ENCODE measurements at places on chromosomes 5 and 9.

DNA sequence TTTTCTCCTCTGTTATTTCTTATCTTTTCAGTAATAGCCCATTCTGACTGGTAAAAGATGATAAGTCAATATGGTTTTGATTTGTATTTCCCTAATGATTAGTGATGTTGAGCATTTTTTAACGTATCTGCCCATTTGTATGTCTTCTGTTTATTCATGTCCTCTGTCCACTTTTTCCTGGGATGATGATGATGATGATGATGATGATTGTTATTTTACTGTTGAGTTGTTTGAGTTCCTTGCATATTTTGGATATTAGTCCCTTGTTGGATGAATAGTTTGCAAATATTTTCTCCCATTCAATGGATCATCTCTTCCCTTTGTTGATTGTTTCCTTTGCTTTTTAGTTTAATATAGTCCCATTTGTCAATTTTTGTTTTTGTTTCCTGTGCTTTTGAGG lies 27.0 kb downstream of the UTP15 start:
- DNase-seq, result no peak

- peak; percentile 12 for DNase-seq
These were observed 128.7 kb downstream of the NIPBL start for GRCh38 chr5:37005252-37005651.

GRCh38 chr9:23823986-23824829 lies 1.8 kb downstream of the ELAVL2 start:
- no peak for DNase-seq

GRCh38 chr9:10612641-10613398 lies at the start of gene PTPRD:
TSS of gene PTPRD (minus strand) at chr9:10613002.
- peak; percentile 37 for DNase-seq

DNA sequence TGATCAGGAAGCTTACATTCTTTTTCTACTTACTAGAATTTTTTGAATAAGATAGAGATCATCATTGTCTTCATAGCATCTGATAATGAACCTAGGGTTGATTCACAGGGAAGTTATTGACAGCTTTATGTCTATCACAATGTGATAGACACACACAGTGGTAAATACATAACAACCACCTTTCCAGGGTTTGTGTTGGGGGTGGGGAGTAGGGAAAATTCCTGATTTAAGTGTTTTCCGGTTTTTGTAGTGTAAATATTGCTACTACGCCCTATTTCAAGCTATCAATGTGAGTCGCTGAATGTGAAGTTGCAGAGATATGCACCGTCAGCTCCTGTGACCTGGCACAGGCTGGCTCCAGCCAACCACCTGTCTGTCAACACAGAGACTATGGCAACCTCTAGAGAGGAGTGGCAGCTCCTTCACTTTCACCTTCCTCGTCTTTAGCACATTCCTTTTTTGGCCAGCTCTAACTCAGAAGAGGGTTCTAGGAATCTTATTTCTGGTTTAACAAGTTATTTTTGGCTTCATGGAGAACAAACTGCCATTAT lies 224.9 kb downstream of the MAT2B start:
- DNase-seq, result no peak

GRCh38 chr9:34549407-34549732 lies 26.6 kb upstream of the ENHO start:
- DNase-seq, result no peak

DNA sequence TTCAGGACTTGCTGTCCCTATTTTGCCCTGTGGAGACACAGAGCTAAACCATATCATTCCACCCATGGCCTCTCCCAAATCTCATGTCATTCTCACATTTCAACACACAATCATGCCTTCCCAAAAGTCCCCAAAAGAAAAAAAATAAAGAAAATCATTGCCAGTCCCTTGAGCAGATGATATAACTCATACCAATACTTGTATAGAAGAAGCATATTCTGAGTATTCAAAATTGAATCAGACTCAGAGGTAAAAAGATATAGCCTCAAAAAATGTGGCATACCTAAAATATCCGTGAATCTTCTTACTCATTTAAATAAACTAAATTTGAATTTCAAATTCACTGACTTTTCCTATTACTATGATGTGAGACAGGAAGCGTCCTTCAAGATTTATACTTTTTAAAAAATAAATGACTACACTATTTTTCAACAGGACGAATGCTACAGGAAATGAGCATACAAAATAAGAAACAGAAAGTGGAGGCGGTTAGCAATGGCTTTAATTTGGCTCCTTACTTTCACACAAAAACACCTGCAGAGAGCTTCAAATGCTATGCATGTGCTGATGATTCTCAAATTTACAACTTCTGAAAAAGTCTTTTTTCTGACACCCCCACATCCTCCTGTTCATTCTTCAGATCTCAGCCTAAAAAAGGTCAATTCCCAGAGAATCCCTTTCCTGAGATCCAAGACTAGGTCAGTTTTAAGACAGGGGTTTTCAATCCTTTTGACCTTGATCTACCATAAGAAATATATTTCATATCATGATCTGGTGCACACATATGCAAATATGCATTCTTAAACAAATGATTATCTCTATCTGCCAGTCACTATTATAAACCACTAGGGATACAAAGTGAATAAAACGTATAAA lies 39.6 kb upstream of the DMXL1 start:
- DNase-seq, result no peak

GRCh38 chr5:9559965-9560364 lies 14.1 kb upstream of the SEMA5A start:
- DNase-seq, result no peak

All from AG08396 (cell line).